Stimulated activated CD4-positive, alpha-beta T cell treated with anti-CD3 and anti-CD28 coated beads, Interleukin-2, amount 100 ng/mL, for 24 hours (primary cell): ENCODE measurements at places on chromosomes 7 and 10.

GRCh38 chr10:101716891-101717659, 22.1 kb upstream of the FBXW4 start:
- peak; percentile 11 for DNase-seq

GRCh38 chr10:121710207-121710606, 112.0 kb upstream of the FGFR2 start:
- no peak for DNase-seq

DNA sequence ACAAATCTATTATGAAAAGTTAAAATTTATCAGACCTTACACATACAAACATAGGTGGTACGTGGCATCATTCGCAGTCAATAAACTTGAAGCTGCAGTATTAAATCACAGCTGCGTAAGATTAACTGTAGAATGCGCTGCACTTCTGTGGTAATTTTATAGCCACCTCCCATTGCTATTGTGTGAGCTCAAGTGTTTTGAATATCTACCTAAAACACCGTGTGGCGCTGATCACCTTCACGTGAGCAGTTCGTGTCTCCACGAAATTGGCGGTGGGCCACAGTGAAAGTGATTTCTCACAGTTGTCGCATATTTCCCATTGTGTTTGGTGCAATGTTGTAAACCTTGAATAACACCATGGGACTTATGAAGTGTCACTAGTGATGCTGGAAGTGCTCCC, 102.8 kb downstream of the PLPP4 start:
- no peak for DNase-seq

- no peak for DNase-seq
These were observed 143.2 kb upstream of the PCBD1 start for GRCh38 chr10:71031603-71032002.

- no peak for DNase-seq
These were observed 363.3 kb downstream of the SEMA3D start for GRCh38 chr7:84823530-84823929.

- no peak for DNase-seq
These were observed 28.4 kb downstream of the SBDS start for GRCh38 chr7:66967029-66967428.

- no peak for DNase-seq
These were observed 106.5 kb downstream of the ARHGAP12 start for GRCh38 chr10:31822150-31822549.

GRCh38 chr10:128929131-128929530, 537.9 kb upstream of the MGMT start:
- DNase-seq: no peak

GRCh38 chr7:145696071-145696470, 420.5 kb upstream of the CNTNAP2 start:
- no peak for DNase-seq

DNA sequence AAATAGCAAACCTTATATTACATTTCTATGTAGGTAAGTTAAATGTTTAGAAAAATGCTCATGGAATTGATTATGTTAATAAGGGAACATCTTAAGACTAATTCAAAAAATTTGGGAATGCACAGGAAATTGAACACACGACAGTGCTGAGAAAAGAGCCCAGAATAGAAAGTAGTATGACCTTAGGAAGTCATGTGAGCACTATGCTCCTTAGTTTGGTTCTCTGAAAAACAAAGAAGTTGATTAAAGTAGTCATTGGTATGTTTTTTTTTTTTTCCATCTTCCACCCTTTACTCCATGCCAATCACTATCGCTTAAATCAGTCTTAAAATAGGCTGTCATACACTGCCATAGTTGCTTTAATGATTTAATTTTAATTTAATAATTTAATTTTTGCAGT, 242.9 kb downstream of the ANKRD7 start:
- DNase-seq: no peak

DNA sequence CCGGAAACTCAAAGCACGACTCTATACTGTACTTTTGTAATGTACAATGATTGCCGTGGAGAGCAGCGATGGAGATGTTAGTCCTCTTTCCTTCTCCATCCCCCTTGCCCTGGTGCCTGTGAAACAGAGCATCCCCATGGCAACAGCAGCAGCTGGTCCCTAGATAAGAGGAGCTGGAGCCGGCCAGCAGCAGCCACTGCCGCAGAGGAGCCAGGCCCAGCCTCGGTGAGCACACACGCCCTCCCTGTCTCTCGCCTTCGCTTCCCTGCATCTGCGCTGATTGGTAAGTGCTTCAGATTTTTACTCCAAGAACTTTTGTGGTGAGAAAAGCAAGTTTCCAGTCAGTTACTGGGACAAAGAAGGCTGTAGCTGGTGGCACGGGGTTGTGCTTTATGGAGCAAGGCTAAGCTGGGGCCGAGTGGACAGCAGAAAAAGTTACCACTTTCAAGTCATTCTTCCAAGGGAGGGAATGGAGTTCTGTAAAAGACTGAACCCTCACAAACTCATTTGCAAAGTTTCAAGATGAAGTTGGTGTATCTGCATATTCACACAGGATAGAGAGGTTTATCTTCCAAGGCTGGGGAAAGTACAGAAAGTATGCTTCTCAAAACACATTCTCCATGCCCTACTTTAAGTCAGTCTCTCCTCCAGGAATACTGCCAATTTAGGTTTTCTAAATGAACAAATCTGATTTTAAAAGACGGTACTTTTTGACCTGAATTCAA, at the start of gene PPP1R17:
Gene PPP1R17, plus strand, starts transcription at position 192 of the 725 bp plus-strand sequence. CDS start 5,227 bp downstream, outside the sequence.
- no peak for DNase-seq

DNA sequence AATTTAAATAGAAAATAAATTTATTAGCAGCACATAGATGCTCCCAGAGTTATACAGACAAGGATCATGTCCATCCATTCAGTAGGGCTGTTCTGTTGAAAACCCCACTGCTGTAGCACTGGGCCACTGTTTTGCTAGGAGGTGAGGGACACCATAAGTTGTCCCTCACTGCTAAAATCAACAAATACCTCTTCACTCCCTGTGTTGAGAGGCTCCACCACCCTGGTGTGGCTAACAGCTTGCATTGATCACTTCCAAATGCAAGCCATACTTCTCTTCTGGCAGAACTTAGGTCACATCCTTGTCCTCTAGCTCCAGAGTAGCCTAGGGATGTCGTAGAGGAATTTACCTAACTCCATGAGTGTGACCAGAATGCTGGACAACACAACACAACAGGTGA, 55.4 kb downstream of the MDFIC start:
- no peak for DNase-seq

DNA sequence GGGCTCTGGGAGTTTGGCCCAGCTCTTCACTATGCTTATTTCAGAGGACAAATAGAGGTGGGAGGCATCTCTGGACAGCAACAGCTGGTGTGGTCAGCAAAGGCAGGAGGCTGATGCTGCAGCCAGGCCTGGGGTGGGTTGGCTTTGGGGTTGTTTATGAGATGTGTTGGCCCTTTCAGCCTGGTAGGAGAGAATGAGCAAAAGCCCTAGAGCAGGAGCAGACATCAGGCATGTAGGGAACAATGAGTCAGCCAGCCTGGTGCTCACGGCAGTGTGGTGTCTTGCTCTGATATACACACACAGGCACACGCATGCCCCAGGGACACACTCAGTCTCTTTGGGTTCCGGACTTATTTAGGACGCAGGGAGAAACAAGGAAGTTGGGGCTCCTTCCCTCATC, 157.1 kb downstream of the PRKCQ start:
- DNase-seq: peak; percentile 53

GRCh38 chr7:74612015-74612829, 45.3 kb upstream of the GTF2I start:
- DNase-seq: no peak

DNA sequence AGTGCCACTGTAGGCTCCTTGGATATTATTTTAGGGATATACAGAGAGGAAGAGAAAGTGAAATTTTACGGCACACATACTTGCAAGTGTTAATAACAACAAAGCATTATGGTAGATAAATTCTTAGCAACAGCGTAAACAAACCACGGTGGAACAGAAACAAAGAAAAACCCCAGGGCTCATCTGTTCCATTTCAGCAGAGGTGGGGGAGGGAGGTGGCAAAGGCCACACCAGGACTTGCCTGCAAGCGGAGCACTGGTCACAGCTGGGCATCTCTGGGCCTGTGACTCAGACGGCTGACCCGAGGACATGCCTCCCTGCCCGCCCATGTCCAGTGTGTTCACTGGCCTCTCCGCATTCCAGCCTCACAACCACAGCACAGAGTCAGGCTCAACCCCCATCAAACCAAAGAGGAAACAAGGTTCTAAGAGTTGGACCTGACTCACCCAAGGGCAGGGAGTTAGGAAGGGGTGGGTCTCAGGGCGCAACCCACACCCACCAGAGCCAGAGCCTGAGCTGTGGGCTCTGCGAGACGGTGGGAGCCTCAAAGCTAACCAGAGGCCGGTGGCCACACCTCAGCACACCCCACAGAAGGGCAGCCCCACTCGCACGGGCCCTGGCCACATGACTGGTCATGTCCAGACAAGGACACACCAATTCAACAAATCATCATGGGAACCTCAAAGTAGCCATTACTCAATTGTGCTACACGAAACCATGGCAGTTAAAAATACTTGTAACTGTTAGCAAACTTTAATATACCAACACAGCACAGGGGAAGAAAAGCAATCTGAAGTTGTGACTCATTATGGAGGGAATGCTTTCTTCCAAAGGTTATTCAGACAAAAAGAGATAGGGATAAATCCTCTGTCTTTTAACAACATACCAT, 10.7 kb downstream of the ESYT2 start:
- DNase-seq: peak; percentile 65

GRCh38 chr7:79284211-79284610, 169.3 kb downstream of the MAGI2 start:
- DNase-seq: no peak

- no peak for DNase-seq
These were observed 108.4 kb downstream of the CYTH3 start for GRCh38 chr7:6164010-6164409.

- peak; percentile 70 for DNase-seq
These were observed at the start of gene PAXIP1 for GRCh38 chr7:155003092-155003375. Gene PAXIP1, minus strand, starts transcription at chr7:155003124. Its CDS starts 195 bp downstream, at chr7:155002929.

- DNase-seq: no peak
These were observed 4.8 kb downstream of the ECHDC3 start for GRCh38 chr10:11746883-11747539.

DNA sequence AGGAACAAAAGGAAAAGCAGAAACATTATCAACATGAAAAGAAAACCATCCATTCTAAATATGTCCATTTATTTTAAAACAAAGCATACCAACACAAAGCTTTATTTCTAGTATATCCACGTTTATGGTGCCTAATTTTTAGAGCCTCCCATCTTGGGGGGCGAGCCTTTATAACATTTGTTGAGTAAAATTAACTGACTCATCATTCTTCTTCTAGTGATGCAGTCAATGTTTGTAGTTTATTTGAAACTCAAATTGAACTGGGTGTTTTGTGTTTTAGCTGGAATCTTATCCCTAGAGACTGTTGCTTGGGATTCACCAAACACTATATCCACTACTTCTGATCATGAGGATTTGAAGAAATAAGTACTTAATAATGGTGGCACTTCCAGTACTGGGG, 366.4 kb upstream of the NPVF start:
- no peak for DNase-seq

DNA sequence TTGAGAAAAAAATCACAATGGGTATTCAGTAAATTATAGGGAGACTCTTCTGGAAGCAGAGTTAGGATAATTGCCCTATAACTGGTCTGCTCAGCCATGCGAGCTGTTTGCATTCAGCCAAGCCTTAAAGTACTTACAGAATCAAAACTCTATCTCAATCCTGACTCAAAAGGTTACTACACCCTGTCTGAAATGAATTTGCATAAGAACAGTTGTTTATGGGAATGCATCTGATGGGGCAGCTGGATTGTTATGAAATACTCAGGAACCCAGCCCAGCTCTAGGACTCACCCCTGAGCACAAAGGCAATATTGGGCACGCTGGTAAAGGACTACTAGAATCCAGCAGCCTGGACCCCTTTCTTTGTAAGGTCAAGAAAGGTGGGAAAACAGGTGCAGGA, 38.8 kb downstream of the AKR1B15 start:
- DNase-seq: no peak
